Kidney glomerular epithelial cell (primary cell): ENCODE measurements at places on chromosomes 3 and 15.

GRCh38 chr15:65655457-65655856 lies 33.7 kb downstream of the SLC24A1 start:
- DNase-seq = no peak

DNA sequence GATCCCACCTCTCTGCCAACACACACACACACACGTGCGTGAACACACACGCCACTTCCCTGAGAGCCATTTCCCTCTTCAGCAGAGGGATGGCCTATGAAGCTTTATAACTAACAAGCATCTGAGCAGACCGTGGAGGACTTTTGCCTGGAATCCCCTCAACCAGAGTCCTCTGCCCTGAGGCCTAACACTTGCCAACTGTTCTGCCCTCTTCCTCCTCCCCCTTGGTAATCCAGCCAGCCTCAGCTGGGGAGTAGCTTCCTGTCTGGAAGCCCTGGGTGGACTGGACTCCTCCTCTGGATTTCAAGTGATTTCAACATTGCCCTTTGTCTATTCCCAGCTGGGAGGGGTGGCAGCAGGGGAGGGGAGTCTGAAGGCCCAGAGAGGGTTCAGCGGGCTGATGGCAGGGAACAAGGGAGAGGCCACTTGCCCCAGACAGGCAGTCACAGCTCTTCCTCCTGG lies 68.4 kb upstream of the HACD2 start:
- DNase-seq = peak; percentile 69

DNA sequence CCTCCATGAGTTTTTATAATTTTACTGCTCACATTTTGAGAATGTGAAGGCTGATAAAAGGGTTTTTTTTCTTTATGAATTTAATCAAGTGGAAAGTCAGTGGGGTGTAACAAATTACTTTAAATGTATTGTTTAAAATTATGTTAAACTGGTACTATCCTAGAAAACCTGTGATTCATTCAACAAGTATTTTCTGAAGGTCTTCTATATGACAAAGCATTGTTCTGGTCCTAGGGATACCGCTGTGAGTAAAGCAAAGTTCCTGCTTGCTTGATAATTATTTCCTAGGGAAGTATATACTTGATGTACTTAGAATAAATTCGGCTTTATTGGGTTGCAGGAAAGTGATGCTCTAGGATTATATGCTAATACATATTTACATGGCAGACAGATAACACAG lies 152.8 kb upstream of the GOLGA6L4 start:
- peak; percentile 39 for DNase-seq

DNA sequence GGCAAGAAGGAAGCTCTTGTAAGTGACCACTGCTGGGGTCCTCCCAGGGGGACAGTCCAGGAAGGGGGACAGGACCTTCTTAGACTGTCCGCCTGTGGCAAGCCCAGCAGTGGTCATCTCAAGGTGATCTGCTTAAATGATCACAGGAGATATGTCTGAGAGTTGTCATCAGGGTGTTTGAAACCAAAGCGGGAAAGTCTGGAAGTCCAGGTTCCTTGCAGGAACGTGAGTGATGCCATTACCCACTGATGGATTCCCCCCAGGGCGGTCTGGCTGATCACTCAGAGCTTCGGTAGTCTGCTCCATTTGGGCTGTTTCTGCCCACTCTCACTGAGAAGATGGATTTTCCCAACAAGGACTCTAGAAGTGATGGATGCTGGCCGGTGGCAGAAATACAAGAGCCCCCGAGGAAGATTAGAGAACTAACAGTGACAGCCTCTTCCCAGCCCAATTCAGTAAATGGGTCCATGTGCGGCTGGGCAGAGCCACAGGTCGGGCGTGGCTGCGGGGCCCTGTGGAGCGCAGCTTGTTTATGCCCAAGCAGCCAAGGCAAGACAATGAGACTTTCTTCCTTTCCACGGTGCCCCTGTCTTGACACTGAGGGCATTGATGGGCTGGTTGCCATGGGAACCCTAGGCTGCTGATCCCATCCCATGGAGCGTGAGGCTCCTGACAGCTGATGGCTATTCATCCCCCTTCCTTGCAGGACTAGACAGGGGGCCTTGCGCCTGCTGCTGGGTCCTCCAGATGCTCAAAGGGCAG lies 9.5 kb downstream of the PCSK6 start:
- DNase-seq = no peak

DNA sequence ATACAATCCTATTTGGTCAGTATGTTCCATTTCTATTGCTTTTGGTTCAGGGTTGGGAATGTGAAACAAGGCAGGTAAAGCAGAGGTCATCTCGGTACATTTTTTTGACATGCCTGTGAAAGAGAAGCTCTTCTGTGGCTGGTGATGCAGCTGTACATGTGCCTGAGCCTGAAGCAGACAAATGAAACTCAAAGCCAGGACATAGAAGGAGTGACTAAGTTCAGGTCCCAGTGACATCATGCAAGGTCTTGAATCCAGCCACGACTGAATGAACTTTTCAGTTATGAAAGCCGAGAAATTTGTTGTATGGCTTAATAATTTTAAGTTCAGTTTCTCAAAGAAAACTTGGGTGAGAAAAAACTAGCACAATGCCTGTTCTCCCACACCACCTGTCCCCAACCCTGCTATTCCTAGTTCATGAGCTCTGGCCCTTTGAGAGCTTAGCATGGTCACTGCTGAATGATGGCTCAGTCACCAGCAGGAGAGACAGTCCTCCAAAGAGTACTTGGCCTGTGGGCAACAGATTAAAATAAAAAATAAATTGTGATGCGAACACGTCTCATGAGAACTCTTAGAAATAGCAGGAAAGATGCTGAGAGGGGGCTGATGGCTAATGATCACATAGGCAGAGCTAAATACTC lies 600.2 kb upstream of the GRM7 start:
- DNase-seq = no peak

- peak; percentile 77 for DNase-seq
Observed at GRCh38 chr15:57505056-57505715, 86.5 kb upstream of the MYZAP start.

- no peak for DNase-seq
Observed at GRCh38 chr15:69480932-69481331, 28.3 kb downstream of the RPLP1 start.

GRCh38 chr3:189322339-189322738 lies 150.6 kb downstream of the TPRG1 start:
- DNase-seq = no peak

DNA sequence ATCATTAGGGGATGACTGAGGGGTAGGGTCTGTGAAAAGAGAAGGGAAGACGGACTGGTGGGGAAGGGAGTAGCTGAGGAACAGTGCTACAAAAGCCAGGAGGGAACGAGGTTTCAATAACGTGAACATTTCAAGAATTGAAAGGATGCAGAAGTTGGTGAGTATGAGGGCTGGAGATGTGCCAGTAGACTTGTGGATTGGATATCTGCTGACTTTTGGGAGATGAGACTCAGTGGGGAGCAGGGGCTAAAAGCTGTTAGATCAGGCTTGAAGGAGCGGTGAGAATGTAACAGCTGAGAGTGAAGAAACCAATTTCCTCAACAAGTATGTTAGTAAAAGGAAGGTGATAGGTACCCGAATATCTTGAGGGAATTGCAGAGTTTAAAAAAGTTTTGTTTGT lies 65.2 kb downstream of the GTPBP8 start:
- no peak for DNase-seq

DNA sequence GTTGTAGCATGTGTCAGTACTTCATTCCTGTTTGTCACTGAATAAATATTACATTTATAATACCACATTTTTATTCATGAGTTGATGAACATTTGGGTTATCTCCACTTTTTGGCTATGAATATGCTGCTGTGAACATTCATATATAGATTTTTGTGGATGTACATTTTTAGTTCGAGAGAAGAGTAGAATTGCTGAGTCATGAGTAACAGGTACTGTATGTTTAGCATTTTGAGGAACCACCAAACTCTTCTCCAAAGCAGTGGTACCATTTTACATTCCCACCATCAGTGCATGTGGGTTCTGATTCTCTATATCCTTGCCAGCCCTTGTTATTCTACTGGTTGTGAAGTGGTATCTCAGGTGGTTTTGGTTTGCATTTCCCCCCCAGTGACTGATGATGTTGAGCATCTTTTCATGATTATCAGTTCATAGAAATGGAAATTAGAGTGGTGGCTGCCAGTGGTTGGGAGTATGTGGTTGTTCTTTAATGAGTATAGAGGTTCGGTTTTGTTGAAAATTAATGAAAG lies 59.6 kb downstream of the CCDC66 start:
- no peak for DNase-seq

GRCh38 chr3:129897026-129897425 lies 3.5 kb upstream of the TMCC1 start:
- no peak for DNase-seq

DNA sequence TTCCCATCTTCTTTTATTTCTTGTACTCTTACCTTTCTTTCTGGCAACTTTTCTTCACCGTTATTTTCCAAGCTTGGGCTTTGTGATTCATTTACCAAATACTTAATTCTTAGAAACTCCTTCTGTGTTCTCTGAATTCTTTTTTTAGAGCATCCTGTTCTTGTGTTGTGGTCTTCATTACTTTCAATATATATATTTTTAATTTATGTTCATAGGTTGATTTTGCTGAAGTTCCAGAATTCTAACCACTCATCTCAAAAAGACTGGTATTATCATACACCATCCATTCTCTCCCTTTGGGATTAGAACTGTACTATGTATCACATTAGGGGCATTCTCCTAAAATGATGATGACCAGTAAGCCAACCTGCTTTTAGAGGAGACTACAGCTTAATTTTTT lies 362.3 kb upstream of the CBLB start:
- no peak for DNase-seq

GRCh38 chr3:116005404-116005803 lies 382.1 kb downstream of the GAP43 start:
- peak; percentile 92 for DNase-seq

DNA sequence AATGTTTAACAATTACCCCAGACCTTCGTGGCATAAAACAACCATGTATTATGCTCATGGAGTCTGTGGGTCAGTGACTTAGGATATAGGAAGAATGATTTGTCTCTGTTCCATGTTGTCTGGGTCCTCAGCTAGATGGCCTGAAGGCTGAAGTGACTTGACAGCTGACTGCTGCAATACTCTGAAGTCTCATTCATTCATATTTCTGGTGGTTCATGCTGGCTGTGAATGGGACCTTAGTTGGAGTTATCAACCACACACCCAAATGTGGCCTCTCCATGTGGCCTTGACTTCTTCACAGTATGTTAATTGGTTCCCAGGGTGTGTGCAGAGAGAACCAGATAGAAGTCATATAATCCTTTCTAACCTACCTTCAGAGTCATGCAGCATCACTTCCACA lies 145.1 kb upstream of the BFSP2 start:
- DNase-seq = no peak

- DNase-seq = no peak
Observed at GRCh38 chr3:73192036-73192738, 130.7 kb downstream of the EBLN2 start.

GRCh38 chr15:74464897-74465296 lies 3.9 kb upstream of the UBL7 start:
- DNase-seq = no peak

- no peak for DNase-seq
Observed at GRCh38 chr3:50127251-50127691, 27.9 kb upstream of the SEMA3F start.

DNA sequence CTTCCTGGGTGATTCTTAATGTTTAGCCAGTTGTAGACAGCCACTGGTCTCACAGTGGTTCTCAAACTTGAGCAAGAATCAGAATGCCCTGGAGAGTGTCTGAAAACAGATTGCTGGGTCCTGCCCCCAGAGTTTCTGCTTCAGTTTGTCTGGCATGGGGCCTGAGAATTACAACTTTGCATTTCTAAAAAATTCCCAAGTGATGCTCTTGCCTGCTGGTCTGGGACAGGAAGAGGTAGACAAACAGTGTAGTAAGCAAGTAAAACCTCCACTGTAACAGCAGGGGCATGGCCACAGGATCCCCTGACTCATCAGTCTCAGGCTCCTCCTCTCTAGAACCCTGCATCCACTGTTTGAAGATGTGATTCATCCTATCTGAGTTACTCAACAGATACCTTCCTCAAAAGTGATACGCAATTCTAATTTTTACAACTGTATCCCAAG lies 36.5 kb downstream of the DZIP1L start:
- DNase-seq = peak; percentile 96

- DNase-seq = no peak
Observed at GRCh38 chr3:142817897-142818296, 71.0 kb downstream of the PCOLCE2 start.

GRCh38 chr15:34753236-34753894 lies 1.4 kb downstream of the GJD2 start:
- peak; percentile 29 for DNase-seq

- no peak for DNase-seq
Observed at GRCh38 chr15:58999694-59000093, 12.2 kb downstream of the RNF111 start.

DNA sequence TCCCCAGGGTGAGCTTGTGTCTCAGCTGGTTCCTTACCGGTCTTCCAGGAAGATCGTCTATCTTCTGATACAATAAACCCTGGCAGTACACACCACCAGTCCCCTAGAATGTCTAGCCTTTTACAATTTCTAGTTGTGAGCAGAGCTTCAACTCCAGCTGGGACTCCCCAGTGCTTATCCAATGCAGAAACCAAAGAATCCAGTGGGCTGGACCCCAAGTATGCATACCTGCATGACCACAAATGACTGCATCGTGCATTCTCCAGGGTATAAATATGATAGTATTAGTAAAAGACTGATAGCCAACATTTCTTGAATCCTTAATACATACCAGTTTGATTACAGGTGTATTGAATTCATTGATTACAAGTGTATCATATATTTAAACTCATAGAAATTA lies 176.0 kb downstream of the SATB1 start:
- no peak for DNase-seq

DNA sequence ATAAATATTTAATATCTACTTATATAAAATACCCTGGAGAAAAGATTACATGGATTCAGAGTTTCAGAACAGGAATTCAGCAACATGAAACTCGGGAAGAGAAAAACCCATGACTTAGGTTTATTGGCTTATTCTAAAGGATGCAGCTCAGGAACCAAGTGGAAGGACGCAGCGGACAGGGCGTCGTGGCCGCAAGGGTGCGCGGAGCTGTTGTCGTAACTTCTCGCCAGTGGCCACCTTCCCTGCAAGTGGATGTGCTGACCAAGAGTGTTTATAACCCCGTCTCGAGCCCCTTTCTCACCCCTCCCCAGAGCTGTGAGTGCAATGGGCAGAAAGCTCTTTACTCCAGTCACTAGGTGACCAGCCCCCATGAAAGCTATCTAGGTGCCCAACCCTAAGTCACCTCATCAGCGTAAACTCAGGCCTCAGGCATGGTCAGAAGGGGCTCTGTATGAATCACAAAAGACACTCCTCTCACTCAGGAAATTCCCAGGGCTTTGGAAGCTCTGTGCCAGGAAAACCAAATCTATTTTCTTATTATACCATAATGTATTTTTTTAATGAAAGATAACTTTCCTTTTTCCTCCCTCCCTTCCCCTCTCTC lies 77.3 kb downstream of the CHRNA7 start:
- DNase-seq = no peak

DNA sequence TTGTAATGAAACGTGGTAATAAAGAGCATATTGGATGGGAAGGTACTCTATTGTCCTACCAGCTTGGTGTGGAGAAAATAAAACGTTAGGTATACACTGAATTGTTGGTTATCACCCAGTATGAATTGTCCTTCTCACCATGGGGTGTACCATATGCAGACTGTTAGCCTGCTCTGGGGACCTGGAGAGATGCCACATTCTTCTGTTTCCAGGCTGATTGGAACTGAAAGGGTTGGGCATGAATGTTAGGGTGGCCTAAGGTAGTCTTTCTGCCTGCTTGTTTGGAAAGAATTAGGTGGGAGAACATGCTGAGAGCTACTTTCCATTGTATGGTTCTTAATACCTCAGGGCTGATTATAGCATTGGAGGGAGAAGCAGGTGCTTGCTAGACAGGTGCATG lies 340.6 kb downstream of the PTPRG start:
- no peak for DNase-seq
